ENCODE measurements at places on chromosomes 13 and 19.

DNA sequence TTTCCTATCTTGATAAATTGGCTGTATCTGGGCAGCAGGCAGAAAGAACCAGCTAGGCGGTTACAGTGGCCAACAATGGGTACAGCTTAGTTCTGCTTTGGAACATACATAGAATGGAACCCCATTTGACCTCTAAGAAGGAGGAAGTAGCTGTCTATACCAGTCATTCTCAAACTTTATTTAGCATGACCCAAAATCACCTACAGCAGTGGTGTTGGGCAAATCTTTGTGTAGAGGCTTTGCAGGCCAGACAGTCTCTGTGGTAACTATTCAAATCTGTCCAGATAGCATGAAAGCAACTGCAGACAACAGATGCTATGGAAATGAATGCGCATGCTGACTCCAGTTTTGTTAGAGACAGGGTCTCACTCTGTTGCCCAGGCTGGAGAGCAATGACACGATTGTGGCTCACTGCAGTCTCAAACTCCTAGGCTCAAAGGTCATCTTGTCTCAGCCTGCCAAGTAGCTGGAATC is 12.0 kb upstream of the KCNC3 start:
- no peak for DNase-seq

DNA sequence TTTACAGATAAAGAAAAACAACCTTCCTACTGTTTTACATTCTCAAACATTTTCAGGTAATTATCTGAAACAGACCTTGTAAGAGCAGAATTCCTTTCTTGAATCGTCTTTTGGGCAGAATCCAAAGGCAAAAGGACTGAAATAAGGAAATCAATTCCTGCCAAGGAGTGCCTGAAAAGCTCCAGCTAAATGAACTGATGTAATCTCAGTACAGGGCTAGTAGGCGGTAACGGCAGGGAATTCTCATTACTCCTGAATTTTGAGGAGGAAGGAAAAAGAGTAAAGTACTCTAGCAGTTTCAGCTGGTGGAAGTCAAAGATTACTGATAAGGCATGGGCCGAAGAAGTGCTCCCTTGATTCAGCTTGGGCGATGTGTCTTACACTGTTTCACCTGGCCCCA is 168.4 kb downstream of the PCDH9 start:
- DNase-seq = no peak

GRCh38 chr13:44305286-44305685 is 68.3 kb upstream of the SERP2 start:
- DNase-seq = no peak

GRCh38 chr13:68007576-68007975 is 777.4 kb upstream of the PCDH9 start:
- no peak for DNase-seq

GRCh38 chr19:3068071-3068470 is 5.8 kb upstream of the TLE5 start:
- DNase-seq = no peak

DNA sequence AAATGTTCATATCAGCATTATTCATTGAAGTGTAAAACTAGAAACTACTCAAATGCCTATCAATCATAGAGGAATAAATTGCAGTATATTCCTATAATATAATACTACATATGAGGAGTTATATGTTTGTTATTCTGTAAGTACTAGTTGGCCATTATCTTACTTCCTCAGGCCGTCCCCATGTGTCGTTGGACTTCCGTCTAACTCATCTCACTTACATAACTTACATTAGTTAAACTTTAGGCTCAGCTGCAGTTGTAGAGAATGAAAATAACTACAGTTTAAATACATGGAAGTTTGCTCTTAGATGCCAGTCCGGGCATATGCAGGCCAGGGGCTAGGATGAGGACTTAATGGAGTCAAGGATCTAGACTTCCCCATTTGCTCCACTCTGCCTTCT is 8.6 kb upstream of the EPSTI1 start:
- no peak for DNase-seq

DNA sequence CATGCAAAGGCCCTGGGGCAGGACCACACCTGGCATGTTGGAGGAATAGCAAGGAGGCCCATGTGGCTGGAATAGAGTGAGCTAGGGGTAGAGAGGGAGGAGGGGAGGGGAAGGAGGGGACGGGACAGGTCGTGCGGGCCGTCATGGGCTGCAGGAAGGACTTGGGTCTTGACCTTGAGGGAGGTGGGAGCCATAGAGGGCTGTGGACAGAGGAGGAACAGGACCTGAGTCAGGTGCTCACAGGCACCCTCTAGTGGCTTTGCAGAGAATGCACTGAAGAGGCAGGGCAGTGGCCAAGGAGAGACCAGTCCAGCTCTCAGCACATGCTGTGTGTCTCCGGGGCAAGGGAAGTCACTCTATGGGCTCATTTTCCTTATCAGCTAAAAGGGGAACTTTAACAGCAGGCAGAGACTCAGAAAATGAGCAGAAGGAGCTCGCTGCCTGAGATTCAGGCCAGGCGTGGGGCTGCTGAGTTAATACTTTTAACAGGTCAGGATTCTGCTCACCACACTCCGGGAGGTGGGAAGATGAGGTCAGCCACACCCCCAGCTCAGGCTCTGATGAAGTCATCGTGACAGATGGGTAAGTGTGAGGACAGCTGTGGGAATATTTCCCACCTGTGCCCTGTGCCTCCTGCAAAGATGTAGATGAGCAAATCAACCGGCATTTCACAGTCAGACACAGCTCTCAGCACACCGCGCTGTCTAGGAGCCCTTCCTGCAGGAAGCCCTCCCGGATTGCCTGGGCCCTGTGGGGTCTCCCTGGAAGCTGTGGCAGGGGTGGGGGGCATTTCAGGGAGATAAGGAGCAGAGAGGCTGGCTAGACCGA is 6.0 kb upstream of the TNFAIP8L1 start:
- DNase-seq = peak; percentile 28

GRCh38 chr13:24287748-24288287 is 21.6 kb upstream of the C1QTNF9 start:
- DNase-seq = no peak

DNA sequence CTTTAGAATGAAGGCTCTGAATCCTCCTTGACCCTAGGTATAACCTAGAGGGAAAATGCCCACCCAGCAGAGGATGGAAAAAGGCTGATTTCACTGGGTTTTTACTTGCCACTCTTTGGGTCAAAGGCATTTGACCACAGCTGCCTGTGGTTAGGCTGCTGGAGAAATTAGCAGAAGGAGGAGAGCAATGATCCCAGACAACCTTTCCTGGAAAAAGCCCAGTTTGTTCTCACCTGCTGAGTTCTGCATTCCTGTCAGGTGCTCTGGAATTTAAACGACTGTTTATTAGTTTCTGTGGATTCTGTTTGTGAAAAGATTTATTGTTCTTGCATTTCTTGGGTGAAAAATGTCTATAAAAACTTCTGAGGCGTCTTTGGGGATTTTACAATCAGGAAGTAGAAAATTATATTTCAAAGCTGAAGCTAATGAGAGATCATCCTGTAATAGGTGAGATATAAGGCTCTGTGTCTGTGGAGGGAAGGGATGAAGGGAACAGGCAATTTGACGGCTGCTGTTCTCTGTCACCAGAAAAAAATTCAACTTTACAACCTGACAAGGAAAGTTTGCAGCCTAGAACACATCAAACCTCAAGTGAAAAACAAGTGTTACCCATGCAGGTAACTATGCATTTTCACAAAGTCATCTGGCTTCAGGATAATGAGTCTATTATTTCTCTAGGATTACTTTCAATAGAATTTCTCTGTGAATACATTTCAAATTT is 519.7 kb downstream of the DIAPH3 start:
- DNase-seq = no peak

DNA sequence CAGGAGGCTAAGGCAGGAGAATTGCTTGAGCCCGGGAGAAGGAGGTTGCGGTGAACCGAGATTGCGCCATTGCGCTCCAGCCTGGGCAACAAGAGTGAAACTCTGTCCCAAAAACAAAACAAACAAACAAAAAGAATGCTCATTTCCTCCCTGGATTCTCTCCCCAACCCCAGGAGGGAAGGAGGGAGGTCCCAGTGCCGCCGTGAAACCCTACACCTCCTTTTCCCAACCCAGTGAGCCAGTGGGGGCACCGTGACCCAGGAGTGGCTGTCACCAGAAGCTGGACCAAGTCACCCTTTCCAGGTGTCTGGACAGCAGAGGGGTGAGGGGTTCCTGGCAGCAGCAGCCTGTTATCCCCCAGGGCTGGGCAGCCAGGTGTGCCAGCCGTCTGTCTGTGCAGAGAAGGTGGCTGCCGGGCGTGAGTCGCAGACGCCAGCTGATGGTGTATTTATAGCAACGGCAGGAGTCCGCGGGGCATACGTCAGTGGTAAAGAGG is 23.5 kb downstream of the NFIC start:
- DNase-seq = no peak

- DNase-seq = no peak
Observed at GRCh38 chr19:54480051-54480450, 7.0 kb upstream of the CDC42EP5 start.

DNA sequence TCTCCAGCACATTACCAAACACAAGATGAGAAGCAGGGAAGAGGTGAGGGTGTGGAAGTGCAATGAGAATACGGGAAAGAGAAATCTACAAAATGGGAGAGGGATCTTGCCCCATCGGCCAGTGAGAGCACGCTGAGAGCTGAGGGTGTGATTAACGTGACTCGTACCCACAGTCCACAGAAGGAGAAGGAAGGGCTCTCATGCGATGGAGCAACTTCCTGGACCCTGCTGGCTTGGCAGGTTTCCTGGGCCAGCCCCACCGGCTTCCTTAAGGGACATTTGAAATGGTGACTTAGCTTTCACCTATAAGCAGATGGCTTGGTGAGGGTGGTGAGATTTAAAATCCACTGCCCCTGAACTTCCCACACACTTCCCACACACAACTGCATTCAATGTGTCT is 740.1 kb downstream of the UQCRFS1 start:
- DNase-seq = no peak

GRCh38 chr19:44553478-44554171 is 24.1 kb upstream of the CEACAM20 start:
- DNase-seq = no peak

DNA sequence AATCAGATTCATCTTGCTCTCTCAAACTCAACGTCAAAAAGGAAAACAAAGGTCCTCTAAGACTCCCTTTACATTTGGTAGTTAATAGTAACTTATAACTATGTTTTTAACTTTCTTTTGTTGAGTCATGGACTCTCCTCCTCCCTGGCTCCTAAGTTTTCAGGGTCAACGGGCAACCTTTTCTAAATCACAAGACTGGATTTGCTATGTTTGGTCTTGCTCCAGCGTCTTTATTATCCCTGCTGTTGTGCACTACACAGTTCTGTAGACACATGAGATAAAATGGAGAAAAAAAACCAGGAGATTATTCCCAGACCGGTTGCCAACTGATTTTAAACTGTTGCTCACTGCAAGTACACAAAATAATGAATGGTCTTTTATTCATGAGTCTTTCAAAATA is 1.9 kb upstream of the ITM2B start:
- no peak for DNase-seq

GRCh38 chr19:7602240-7602934 is 6.7 kb downstream of the CAMSAP3 start:
- DNase-seq = no peak

- DNase-seq = no peak
Observed at GRCh38 chr13:94216476-94216875, 263.0 kb downstream of the DCT start.

DNA sequence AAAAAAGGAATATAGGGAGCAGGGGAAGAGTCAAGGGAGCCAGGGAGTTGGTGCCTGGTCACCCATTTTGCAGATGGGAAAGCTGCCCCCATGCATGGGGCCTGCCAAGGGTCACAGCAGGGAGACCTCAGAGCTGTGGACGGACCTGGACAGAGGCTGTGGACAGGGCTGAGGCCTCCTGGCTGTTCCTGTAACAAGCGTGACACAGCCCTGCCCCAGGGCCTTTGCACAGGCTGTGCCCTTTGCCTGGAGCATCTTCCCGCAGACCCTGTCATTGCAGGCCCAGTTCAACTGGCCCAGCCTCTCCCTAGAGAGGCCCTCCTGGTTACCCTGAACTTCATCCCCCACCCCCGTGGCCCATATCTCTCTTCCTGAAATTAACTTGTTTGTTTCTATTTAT is 6.4 kb downstream of the TNFAIP8L1 start:
- no peak for DNase-seq

- no peak for DNase-seq
Observed at GRCh38 chr13:31943591-31943990, 88.0 kb upstream of the FRY start.

GRCh38 chr19:4622695-4623421 is 16.5 kb upstream of the TNFAIP8L1 start:
- no peak for DNase-seq

GRCh38 chr19:14478113-14478545 is 3.0 kb upstream of the PTGER1 start:
- DNase-seq = no peak

DNA sequence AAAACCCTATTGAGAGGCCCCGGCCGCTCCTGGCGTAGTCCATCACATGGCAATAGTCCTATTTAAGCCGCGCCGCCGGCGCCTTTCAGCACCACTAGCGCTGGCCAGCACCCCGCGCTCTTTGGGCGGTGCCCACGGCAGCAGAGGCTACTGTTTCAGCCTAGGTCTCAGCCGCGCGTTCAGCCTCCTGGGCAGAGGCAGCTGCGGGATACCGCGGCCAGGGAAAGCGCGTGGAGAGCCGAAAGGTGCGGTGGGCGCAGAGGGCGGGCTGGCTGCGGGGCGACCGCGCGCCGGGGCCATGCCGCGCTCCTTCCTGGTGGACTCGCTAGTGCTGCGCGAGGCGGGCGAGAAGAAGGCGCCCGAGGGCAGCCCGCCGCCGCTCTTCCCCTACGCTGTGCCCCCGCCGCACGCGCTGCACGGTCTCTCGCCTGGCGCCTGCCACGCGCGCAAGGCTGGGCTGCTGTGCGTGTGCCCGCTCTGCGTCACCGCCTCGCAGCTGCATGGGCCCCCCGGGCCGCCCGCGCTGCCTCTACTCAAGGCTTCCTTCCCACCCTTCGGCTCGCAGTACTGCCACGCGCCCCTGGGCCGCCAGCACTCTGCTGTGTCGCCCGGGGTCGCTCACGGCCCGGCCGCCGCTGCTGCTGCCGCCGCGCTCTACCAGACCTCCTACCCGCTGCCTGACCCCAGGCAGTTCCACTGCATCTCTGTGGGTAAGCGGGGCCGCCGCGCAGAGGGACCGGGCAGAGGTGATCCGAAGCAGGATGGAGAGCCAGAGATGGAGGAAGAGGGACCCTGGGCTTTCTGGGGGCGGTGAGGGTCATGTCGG is at the start of gene GSX1:
TSS of gene GSX1 (plus strand) at position 91 of the 826 bp plus-strand sequence. CDS start at position 299, 208 bp downstream.
- peak; percentile 16 for DNase-seq

Data from T-helper 9 cell (primary cell).